Esophagus mucosa (tissue), 1 donor: ENCODE measurements at places on chromosomes 1 and 21.

DNA sequence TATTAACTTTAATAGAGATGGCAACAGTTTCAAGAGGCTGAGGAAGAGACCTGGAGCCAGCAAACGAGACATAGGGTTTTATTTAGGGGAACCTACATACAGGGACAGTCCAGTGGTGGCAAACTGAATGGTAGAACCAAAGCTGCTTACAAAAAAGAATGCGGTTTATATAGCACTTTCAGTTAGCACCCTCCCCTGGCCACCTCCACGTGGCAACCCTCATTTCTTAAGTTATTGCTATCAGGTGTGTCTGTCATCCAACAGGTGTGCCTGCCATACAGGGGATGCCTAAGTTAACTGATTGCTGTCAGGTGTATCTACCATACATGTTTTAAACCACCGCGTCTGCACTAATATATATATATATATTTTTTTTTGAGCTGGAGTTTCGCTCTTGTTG lies 129.2 kb upstream of the DUSP10 start:
- no peak for ATAC-seq

DNA sequence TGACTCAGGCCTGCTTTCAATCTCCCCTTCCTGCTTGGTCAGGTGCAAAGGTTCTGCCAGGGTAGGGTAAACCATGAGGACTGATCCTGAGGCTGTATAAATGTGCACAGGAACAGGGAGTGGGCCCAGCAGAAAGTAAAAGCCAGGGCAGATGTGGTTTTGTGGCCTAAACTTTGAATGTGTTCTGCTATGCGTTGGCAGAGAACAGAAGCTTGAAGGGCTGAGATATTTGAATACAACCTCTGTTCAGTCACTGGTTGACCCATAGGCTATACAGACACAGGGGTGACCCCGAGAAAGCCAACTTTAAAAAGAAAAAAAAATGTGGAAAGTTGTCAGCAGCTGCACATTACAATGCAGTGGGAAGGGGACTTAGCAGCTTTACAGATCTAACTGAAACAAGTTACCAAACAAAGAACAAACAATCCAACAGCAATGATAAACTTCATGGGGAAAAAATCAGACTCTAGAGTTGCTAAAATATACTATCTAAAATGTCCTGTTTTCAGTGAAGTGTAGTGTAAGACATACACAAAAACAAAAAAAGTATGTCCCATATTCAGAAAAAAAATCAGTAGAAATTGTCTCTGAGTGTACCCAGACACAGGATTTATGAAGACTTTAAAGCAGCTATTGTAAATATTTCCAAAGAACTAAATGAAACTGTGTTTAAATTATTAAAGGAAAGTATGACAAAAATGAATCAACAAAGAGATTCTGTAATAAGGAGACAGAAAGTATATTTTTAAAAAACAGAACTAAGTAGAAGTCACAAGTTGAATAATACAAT lies 216.1 kb downstream of the RPS6KC1 start:
- ATAC-seq, result no peak

DNA sequence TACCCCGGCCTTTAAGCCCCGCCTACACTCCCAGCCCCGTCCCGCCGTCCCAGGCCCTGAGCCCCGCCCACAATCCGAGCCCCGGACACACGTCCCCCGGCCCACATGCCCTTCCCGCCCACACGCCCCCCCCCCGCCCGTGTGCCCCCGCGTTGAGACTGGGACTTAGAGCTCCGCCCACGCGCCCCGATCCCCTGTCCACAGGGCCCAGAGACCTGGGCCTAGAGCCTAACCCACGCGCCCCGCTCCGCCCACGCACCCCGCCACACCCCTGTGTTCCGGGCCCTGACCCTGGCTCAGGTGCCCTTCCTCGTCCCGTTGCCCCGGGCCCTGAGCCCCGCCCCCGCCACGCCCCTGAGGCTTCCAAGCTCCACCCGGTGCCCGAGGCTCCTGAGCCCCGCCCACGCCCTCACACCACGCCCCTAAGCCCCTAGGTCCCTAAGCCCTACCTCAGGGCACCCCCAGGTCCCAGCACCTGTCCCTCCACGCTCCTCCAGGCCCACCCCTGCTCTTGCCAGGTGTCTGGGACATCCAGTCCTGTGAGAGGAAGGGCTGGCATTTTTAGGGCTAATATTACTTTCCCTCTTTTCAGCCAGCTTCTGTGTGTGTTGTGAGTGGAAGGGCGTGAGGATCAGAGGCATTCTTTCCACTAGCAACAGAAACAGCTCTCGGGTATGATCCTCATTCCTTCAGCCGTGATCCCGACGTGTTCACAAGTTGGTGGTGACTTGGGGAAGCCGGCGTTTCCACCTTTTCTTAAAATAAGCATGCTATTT lies 552 bp upstream of the GPR157 start:
- peak; percentile 84 for ATAC-seq

- no peak for ATAC-seq
Measured at GRCh38 chr1:88029899-88030298, 654.2 kb upstream of the PKN2 start.

- ATAC-seq, result no peak
Measured at GRCh38 chr1:222886878-222887351, 72.1 kb downstream of the DISP1 start.

GRCh38 chr1:9235096-9235459 lies 504 bp downstream of the H6PD start:
- no peak for ATAC-seq

DNA sequence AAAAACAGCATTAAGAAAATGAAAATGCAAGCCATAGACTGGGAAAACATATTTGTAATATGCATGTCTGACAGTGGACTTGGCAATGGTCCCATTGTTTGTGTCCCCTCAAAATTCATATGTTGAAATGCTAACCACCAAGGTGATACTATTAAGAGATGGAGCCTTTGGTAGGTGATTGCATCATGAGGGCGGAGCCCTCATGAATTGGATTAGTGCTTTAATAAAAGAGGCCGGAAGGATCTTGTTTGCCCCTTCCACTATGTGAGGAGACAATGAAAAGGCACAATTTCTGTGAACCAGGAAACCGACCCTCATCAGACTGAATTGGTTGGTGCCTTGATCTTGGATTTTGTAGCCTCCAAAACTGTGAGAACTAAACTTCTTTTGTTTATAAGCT lies 232.3 kb downstream of the GPR52 start:
- ATAC-seq, result no peak

GRCh38 chr21:18070392-18070791 lies 174.2 kb upstream of the CHODL start:
- no peak for ATAC-seq

DNA sequence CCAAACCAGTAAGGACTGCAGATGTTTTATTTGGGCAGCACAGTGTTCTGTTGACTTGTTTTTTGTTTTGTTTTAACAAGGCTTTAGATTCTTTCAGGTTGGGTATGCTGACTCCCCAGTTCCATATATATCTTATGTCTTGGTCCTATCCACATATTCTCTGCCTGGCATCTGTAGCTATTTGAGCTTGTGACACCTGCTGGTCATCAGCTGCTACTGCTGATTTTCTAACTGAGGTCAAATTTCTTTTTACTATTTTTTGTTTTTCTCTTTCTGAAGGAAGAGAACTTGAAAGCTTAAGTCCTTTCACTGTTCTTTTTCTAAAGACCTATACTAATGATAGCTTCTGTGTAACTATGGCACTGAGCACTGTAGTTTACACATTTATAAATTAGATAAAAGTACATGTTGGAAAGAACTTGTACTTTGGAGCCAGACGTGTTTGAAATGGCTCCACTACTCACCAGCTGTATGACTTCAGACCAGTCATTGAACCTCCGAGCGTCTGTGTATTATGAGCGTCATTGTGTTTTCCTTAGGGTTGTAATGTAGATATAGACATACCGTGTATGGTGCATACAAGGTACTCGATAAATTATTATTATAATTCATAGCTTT lies 109.4 kb downstream of the NRDC start:
- ATAC-seq, result peak; percentile 73

DNA sequence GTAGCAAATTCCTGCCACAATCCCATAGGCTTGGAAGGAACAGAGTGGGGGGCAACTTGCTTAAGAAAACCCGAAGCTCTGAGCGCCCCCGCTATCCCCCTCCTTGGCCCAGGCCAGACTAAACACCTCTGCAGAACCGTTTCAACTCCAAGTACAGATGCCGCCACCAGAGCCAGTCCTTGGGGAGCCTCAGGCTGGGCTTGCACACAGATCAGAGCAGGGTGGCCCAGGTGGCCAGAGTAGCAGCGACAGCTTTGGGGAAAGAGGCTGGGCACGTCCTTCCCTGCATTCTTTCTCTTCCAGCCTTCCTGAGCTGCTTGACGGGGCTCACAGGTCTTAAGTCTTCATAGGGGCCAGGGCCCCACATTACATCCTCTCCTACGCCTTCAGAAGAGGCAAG lies 181.6 kb upstream of the ZC3H12A start:
- ATAC-seq, result no peak

- ATAC-seq, result no peak
Measured at GRCh38 chr1:90711696-90712095, 5.4 kb downstream of the BARHL2 start.

DNA sequence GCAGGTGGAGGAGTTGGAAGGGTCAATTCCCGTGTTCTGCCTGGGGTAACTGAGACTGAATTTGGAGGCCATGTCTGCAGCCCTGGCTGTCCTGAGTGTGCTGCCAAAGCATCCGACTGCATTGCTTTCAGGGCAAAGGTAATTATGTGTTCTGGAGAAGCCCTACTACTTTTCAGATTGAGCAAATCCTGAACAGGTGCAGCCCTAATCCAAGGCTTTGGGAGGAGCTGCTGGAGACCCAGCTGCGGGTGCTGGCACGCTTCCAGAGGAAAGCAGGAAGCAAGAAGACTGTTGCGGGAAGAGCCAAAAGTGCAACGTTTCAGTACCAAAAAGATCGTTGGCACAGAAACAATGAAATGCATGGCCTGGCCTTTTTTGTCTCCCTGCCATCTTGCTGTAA lies 73.7 kb upstream of the NRIP1 start:
- ATAC-seq, result no peak

DNA sequence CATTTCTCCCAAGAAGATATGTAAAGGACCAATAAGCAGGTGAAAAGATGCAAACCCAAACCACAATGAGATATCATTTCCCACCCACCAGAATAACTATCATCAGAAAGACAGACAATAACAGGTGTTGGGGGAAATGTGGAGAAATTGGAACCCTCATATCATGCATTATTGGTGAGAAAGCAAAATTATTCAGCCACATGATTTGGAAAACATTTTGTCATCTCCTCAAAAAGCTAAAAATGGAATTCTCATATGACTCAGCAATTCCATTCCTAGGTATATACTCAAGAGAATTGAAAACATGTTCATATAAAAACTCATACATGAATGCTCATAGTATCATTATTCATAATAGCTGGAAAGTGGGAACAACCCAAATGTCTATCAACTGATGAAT lies 25.1 kb upstream of the RNF186 start:
- ATAC-seq, result no peak

GRCh38 chr1:228272331-228272791 lies 64.5 kb downstream of the OBSCN start:
- ATAC-seq, result no peak

DNA sequence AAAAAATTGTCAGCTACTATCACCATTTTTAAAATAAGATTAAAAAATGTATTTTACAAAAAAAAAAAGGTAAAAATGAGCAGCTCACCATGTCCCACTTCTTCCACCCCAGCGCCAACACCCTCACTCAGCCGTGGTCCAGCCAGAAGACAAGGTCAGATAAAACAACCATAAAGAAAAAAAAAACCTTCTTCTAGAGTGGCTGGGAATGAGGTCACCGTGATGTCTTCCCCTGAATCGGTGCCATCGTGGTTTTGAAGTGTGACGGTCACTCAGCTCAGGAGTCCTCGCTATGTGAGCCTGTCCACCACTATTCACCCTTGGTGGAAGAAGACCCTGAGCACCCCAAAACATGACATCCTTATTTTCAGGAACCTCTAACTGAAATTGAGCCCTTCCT lies 38.1 kb downstream of the B3GALT5 start:
- no peak for ATAC-seq

DNA sequence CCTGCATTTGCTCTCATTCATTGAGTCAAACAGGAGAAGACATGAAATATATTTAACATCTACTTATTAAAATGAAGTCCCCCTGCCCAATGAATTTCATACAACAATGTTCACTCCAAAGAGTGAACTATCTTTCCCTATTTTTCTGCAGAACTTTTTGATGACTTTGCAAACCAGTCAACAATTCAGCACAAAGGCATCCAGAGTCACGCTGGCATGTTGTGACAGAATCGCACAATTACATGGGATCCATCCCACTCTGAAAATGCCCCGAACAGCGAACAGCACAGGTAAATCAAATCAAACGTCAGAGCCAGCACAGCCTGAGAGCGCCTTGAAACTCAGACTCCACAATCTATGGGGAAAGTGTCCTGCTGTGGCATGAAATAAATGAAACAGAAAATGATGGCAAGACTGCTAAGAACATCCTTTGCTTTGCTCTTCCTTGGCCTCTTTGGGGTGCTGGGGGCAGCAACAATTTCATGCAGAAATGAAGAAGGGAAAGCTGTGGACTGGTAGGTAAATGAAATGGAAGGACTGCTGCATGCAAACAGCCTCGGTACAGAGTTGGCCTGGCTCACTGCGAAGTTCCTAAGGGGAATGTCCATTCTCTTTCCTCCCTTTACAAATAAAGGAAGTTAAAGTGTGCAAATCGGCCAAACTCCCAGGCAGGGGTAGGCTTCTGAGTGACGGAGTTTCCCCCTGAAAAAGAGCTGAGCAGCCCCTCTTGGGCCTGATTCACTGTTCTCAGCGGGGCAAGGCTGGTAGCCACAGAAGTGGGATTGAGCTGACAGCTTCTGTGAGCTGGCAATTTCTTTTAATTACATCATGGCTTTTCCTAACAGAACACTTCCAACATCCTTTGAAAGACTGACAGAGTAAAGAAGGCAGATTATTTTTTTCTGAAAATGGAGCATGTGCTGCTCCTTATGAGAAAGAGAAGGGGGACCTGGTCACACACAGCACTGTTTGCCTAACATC lies at the start of gene DNASE2B:
TSS of gene DNASE2B (plus strand) at position 310 of the 981 bp plus-strand sequence. CDS start at position 391, 81 bp downstream.
- no peak for ATAC-seq

GRCh38 chr1:177385760-177386698 lies 215.3 kb downstream of the BRINP2 start:
- peak; percentile 33 for ATAC-seq

DNA sequence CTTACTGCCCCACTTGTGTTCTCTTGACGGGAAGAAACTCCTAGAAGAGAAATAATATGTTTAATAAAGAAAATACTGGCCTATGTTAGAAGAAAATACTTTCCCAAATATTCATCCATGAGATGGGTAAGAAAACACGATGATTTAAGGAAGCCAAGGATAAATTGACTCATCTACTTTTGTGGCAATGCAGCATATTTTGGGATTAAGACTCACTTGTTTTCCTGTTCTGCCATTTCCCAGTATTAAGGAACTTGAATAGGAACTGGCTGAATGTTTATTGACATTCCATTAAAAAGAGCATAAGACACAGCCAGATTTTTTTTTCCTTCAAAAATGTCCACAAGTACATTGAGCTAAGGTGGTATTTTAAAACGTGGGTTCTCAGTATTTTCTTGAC lies 10.9 kb upstream of the ADAMTS5 start:
- ATAC-seq, result no peak

DNA sequence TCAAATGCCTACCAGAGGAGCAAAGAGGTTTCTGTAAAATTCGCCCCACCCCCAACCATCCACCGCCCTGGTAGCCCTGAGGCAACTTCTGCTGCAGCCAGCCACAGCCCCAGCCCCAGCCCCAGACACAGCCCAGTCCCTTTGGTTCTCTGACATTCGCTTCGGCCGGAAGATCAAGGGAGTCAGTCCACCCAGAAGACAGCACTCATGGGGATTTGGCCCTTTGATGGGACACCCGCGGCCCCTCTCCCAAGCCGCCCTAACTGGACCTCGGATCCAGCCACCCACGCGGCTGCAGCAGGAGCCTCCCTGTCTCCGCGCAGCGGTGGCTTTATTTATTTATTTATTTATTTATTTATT lies 3881.0 kb downstream of the SRGAP2C start:
- ATAC-seq, result no peak

GRCh38 chr1:170694172-170694926 lies 30.4 kb downstream of the PRRX1 start:
- ATAC-seq, result no peak
